ENCODE measurements at places on chromosomes 13 and 19.
A peak's percentile ranks its signal among the peaks of the same experiment; 100 is the strongest.

- no peak for DNase-seq
- H3K4me3 ChIP-seq: no peak overlapping the region
- H3K36me3 ChIP-seq: peaks cover 21% of the 10 kb centered on the region
- H3K27me3 ChIP-seq: no peaks in the 10 kb centered on the region
These were observed 6.4 kb downstream of the C19orf47 start for GRCh38 chr19:40341601-40342482.

GRCh38 chr19:43690890-43691289, 20.9 kb upstream of the PLAUR start:
- no peak for DNase-seq
- no peak overlapping the region for H3K4me3 ChIP-seq

DNA sequence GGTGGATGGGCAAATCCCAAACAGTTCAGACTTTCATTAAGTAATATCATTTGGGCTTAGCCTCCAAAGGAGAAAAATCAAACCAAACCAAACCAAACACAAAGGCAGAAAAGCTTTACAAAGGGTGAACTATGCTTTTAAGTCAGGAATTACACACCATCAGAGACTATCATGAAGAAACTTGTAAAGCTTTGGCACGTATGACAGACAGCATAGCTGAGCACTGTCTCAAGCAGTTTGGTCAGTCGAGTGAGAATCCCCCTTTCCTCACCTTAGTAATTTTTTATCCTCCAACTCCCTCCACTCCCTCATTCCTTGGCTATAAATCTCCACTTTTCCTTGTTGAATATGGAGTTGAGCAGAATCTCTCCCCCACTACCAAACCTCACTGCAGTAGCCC, 72.1 kb downstream of the MIPEP start:
- peaks cover 4% of the 10 kb centered on the region for H3K36me3 ChIP-seq
- DNase-seq: no peak
- no peaks in the 10 kb centered on the region for H3K4me1 ChIP-seq
- no peak overlapping the region for H3K27ac ChIP-seq

DNA sequence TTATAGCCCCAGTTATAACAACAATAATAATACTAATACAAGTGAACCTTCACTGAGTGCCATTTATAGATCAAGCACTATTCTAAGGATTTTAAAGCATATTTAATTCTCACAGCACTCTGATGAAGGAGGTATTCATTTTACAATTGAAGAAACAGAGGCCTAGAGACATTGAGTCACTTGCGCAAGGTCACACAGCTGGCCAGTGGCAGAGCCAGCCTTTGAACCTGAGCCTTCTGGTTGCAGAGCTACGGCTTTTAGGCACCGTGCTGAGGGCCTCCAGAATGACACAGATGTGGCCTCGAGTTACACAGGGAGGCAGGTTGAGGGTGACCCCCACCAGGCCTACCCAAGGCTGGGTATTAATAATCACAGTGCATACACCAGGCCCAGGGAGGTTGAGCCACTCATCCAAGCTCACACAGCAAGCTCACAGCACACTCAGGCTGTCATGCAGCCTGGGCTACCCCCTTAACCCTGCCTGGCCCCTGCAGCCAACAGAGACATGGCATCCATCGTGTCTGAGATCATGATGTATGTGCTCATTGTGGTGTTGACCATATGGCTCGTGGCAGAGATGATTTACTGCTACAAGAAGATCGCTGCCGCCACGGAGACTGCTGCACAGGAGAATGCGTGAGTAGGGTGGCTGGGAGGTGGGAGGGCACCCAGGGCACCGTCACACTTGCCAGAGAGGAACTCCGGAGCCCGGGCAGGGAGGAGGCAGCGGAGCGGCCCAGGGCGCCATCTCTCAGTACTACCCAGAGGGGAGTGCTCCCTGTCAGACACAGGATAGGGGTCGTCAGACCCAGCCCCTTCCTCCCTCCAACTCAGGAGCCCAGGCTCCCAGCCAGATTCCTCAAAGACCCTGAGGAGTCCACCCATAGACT, 2.7 kb upstream of the HPN start:
- DNase-seq: peak; percentile 50
- peaks cover 33% of the 10 kb centered on the region for H3K4me1 ChIP-seq
- peaks cover 5% of the 10 kb centered on the region for H3K36me3 ChIP-seq
- no peak overlapping the region for H3K27ac ChIP-seq
- no peak overlapping the region for H3K4me3 ChIP-seq
- peaks cover 11% of the 10 kb centered on the region for H3K27me3 ChIP-seq

DNA sequence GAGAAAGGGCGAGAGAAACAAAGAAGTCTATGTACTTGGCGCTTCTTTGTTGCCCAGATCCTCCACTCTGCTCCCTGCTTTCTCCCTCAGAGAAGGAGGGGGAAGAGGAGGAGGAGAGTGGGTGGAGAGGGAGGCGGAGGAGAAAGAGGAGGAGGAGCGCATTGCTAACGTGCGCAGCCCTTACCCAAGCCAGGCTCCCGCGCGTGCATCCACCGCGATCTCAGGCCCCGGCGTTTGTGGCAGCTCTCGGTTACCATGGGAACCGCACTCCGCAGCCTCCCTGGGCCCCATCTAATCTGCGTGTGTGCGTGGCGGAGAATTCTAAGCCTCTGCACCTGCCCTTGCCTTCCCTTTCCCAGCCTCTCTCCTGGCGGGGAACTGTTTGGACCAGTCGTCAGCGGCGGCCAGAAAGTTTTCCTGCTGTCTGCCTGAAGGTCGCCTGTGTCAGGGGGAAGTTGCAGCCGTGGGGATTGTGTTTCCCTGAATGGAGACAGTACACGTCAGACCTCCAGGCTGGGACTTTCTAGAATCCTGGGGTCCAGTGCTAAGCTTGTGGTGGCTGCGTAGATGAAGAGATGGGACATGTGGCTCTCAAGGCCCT, at the start of gene ERICH6B:
Gene ERICH6B, minus strand, starts transcription at position 239 of the 601 bp plus-strand sequence. CDS start 18,734 bp downstream, outside the sequence.
- H3K27ac ChIP-seq: no peak within 1 kb of the TSS
- H3K27me3 ChIP-seq: peaks cover 86% of the 10 kb centered on the region
- peak; percentile 51 for DNase-seq
- H3K36me3 ChIP-seq: no peaks in the 10 kb centered on the region
- H3K4me3 ChIP-seq: no peak within 1 kb of the TSS
- H3K4me1 ChIP-seq: peaks cover 5% of the 10 kb centered on the region

DNA sequence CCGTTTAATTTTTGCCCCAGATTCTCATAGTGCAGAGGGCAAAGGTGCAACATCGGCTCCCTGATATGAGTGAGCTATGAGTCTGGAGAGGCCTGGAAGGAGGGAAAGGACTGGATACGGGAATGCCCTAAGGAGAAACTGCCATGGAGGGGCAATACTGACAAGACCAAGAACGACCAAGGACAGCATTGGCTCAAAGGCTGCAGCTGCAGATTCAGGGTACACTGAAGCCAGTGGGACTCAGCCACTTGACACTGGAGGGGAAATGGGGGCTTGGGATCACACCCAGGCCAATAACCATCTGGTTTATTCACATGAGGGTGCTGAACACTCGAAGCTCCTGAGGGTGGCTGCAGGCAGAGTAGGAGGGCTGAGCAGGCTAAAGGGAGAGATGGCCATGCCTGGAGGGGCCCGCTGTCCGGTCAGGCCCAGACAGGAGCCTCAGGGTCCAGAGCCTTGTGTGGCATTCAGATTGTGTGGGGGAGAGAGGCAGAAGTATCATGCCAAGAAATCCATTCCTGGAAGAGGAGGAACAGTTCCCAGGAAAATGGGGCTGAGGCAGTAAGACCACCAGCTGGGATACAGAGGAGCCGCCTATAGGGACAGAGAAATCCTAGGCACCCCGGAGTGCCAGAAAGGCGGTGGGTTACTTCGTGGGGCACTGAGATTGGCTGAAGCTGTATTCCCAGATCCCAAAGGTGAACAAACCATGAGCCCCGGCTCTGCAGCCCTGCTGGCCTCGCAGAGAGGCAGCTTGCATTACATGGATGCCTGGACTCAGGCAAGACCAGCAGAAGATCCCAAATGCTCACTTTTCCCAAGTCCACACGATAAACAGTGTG, 20.7 kb downstream of the COL4A1 start:
- H3K4me1 ChIP-seq: peaks cover 14% of the 10 kb centered on the region
- peaks cover 68% of the 10 kb centered on the region for H3K36me3 ChIP-seq
- H3K27me3 ChIP-seq: peaks cover under 1% of the 10 kb centered on the region

DNA sequence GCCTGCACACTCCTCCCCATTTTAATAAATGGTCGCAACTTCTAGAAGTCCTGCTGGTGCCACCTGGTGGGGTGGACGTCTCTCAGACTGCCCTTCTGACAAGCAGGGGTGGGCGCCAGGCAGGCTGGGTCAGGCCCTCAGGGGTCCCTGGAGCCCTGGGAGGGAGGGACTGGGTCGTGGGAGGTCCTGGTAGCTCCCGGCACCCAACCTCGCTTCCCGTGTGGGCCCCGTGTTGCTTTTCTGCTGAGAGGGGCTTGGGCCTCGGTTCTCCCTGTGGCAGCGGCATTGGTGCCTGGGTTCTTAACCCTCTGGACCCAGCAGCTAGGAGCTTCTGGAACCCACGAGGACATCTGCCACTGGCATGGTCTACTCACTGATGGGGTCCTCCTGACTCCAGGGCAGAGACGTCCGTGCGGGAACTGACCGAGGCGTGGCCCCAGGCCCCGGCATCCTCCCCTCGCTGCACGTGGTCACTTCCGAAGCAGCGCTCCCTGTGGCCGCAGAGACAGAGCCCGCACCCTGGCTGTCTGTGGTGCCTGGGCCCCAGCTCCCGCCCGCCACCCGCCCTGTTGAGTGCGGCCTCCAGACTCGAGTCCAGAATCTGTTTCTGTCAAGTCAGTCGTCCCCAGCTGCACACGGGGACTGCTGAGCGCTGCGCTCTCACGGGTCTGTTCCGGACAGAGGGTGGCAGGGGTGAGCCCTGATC, 6.0 kb upstream of the TMPRSS9 start:
- peaks cover 54% of the 10 kb centered on the region for H3K36me3 ChIP-seq
- peaks cover 3% of the 10 kb centered on the region for H3K4me1 ChIP-seq
- DNase-seq: no peak
- H3K27ac ChIP-seq: no peak overlapping the region
- H3K4me3 ChIP-seq: no peak overlapping the region

DNA sequence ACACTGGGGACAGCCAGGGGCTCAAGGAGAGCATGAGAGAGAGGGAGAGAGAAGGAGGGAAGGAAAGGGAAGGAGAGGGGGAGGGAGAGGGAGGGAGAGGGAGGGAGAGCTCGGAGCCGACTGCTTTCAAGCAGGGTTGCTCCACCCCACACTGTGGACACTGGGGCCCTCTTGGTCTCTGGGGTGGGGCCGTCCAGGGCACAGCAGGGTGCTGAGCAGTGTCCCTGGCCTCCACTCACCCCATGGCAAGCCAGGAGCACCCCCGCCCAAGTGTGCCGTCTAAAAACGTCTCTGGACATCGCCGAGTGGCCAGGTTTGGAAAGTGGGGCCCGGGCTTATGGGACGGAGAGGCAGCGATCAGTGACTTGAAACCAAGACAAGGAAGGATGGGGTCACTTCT, 20.9 kb downstream of the DPP9 start:
- DNase-seq: no peak
- no peak overlapping the region for H3K4me3 ChIP-seq
- peaks cover 33% of the 10 kb centered on the region for H3K4me1 ChIP-seq
- peaks cover 75% of the 10 kb centered on the region for H3K36me3 ChIP-seq
- no peaks in the 10 kb centered on the region for H3K27me3 ChIP-seq
- H3K27ac ChIP-seq: no peak overlapping the region

- peak overlapping the region; percentile 78 for H3K27ac ChIP-seq
- DNase-seq: peak; percentile 91
- H3K27me3 ChIP-seq: no peaks in the 10 kb centered on the region
These were observed 1.1 kb downstream of the GYS1 start for GRCh38 chr19:48991873-48992580.

- no peak overlapping the region for H3K27ac ChIP-seq
- no peaks in the 10 kb centered on the region for H3K4me1 ChIP-seq
- H3K36me3 ChIP-seq: peaks cover 34% of the 10 kb centered on the region
- peak; percentile 12 for DNase-seq
- H3K4me3 ChIP-seq: no peak overlapping the region
- H3K27me3 ChIP-seq: no peaks in the 10 kb centered on the region
These were observed 312.5 kb downstream of the DCLK1 start for GRCh38 chr13:35818633-35819067.

GRCh38 chr19:20351244-20351643, 184.2 kb downstream of the ZNF486 start:
- no peak overlapping the region for H3K4me3 ChIP-seq
- no peaks in the 10 kb centered on the region for H3K4me1 ChIP-seq
- no peaks in the 10 kb centered on the region for H3K27me3 ChIP-seq
- no peaks in the 10 kb centered on the region for H3K36me3 ChIP-seq
- DNase-seq: no peak

GRCh38 chr19:54434873-54435214, 14.2 kb upstream of the LENG8 start:
- H3K36me3 ChIP-seq: peaks cover 16% of the 10 kb centered on the region
- no peak overlapping the region for H3K4me3 ChIP-seq
- DNase-seq: no peak

- DNase-seq: no peak
- H3K27me3 ChIP-seq: no peaks in the 10 kb centered on the region
- H3K4me3 ChIP-seq: no peak overlapping the region
- no peak overlapping the region for H3K27ac ChIP-seq
These were observed 26.8 kb downstream of the SAFB2 start for GRCh38 chr19:5595745-5596144.

- H3K27me3 ChIP-seq: no peaks in the 10 kb centered on the region
- DNase-seq: peak; percentile 63
- H3K4me1 ChIP-seq: peaks cover 41% of the 10 kb centered on the region
These were observed 1.9 kb upstream of the ZNF580 start for GRCh38 chr19:55638864-55639359.

DNA sequence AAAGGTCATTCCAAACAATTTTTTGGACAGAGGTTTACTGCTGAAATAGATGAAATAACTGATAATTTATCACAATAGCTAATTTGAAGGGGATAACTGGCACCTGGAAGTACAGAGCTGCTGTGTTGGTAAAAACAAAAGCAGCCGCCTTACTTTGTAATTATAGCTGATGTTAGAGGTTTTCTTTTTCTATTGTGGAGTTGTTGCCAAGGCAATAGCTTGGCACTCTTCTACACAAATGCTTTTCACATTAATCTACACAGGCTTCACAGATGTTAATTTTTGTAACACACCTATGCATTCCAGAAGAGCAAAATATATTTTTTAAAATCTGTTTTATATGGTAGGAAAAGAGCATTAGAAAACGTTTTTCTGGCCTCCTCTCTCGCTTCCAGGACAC, 56.9 kb downstream of the LACC1 start:
- no peaks in the 10 kb centered on the region for H3K27me3 ChIP-seq
- no peak overlapping the region for H3K27ac ChIP-seq
- no peak overlapping the region for H3K4me3 ChIP-seq
- H3K4me1 ChIP-seq: peaks cover 2% of the 10 kb centered on the region
- DNase-seq: no peak

All from mesenchymal stem cell (in vitro differentiated cells and primary cell).